Stimulated activated effector memory CD8-positive, alpha-beta T cell treated with anti-CD3 and anti-CD28 coated beads, Interleukin-12 subunit alpha, Interleukin-12 subunit beta, amount 100 ng/mL, for 72 hours (primary cell): ENCODE measurements at places on chromosomes 5 and 9.

DNA sequence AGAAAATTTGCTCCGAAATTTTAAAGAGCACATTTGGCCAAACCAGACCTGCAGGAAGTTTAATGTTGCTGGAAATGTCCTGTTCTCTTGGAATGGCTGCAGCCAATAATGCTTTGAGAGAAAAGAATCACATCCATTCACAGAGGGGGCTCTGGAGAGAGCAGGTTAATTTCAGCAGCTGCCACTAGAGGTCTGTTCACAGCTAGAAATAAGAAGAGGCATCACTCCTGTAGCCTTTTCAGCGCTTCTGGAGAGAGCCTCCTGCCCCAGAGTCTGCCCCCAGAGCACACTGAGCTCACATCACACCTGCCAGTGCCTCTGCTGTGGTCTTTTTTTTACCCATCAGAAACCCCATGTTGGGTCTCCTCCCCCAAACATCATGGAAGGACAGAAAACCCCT lies 124.8 kb upstream of the RAD23B start:
- no peak for DNase-seq

GRCh38 chr5:34604119-34604675 lies 51.9 kb upstream of the RAI14 start:
- no peak for DNase-seq

- DNase-seq, result no peak
These were observed 1844.3 kb downstream of the MAT2B start for GRCh38 chr5:165349735-165350134.

GRCh38 chr5:61280205-61280604 lies 51.9 kb upstream of the ZSWIM6 start:
- DNase-seq, result no peak

- no peak for DNase-seq
These were observed 2.2 kb upstream of the ANKH start for GRCh38 chr5:14873790-14874189.

- DNase-seq, result no peak
These were observed 24.9 kb upstream of the PIK3R1 start for GRCh38 chr5:68190619-68191018.

DNA sequence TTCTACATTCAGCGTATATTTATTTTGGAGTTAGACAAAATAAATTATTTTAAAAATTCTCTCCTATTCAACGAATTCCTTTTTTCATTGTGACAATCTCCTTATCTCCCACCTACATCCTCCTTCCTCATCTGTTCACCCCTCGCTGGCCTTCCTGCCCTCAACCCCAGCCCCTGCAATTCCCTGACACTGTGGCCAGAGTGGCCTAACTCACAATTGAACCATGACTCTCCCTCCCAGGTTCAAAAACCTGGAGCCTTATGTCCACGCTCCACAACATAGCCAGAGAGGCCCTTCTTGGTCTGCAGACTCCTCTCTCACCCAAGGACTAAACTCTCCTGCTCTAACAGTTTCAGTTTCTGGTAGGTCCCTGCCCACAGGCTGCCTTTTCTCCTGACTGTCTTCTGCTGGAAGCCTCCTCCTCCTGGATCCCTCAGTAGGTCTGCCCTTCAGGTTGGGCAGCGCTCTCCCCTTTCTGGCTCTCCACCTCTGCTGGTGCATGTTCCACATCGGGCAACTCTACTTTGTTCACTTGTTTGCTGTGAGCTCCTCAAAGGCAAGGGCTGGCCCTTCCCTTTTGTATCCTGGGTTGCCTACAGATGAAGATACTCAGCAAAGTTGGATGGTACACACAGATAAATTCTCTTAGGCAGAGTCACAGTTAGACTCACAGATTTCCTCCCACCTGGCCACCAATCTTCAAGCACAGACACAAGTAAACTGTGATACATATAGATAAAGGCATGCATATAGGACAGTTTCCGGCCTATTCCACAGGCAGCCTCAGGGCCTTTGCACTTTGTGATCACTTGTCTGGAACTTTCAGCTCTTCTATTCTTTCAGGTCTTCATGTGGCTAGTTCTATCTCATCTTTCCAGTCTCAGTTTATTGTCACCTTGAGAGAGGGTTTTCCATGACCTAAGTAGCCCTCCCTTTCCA lies 19.8 kb upstream of the MYORG start:
- DNase-seq, result no peak

GRCh38 chr9:5848372-5848882 lies 15.5 kb upstream of the ERMP1 start:
- DNase-seq, result no peak

DNA sequence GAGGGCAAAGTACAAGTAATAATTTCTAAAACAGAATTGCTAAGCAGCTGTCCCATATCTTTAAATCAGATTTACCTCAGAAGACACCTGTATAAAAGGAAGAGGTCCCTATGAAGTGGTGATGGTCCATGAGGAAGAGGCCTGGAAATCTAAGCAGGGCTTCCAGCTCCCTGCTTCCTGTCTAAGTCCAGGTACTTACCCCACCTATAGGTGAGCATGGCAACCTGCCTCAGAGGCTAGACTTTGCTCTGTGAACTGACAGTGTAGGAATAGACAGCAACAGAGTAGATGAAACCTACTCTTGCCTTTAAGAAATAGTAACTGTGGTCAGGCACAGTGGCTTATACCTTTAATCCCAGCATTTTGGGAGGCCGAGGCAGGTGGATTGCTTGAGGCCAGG lies 55.8 kb upstream of the ARRDC3 start:
- DNase-seq, result no peak

GRCh38 chr9:14136047-14136635 lies 177.8 kb downstream of the NFIB start:
- DNase-seq, result no peak

DNA sequence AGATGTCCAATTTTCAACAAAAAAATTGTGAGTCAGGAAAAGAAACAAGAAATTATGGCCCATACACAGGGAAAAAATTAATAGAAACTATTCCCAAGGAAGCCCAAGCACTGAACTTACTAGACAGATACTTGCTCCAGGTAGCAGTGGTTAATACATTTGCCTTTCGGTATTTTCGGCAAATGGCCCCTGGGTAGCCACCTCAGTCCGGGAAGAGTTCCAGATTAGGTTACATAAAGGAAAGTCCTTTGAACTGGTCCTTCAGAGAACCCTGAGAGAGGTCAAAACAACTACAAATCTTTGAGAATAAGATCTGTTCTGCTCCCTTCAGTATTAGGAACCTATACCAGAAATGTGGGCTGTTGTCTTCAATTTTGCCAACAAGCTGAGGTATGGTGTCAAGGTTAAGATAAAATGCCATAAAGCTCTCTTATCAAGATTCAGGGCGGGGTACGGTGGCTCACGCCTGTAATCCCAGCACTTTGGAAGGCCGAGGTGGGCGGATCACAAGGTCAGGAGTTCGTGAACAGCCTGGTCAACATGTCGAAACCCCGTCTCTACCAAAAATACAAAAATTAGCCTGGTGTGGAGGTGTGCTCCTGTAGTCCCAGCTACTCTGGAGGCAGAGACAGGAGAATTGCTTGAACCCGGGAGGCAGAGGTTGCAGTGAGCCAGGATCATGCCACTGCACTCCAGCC lies 343.4 kb downstream of the CWC27 start:
- DNase-seq, result no peak

- no peak for DNase-seq
These were observed 71.6 kb upstream of the C6 start for GRCh38 chr5:41284938-41285337.

- no peak for DNase-seq
These were observed 30.5 kb upstream of the ERBIN start for GRCh38 chr5:65895891-65896290.

GRCh38 chr9:121604242-121604641 lies 47.2 kb upstream of the DAB2IP start:
- no peak for DNase-seq

- DNase-seq, result no peak
These were observed 330.3 kb downstream of the MLLT3 start for GRCh38 chr9:20292002-20292401.
